ENCODE measurements at places on chromosomes 7 and 10. TPM values are rescaled to one million over a fixed set of nuclear protein-coding genes. Genes with fewer than 3 reads are reported as not detected.
A peak's percentile ranks its signal among the peaks of the same experiment; 100 is the strongest.

Gene PPP1R9A
- 0.50 TPM for polyA plus RNA-seq

DNA sequence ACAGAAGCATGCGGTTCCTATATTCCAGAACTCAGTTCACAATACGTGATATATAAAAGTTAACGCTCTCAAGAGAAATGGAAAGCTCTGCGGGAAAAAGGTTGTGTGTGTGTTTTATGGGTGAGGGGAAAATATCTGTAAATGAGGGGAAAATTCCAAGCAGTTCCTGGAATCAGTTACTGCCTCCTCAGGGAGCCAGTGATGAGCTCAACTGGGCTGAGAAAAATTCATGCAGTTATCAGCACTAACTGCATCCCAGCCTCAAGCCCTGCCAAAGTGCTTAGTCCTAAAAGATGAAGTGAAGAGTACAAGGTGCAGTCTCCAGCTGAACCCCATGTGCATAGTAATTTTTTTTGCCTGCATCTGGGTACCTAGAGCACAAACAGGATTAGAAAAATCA, 191.9 kb downstream of the CDK14 start:
- no peak for DNase-seq

GRCh38 chr7:106460792-106461254, 176.0 kb upstream of the NAMPT start:
- no peak for DNase-seq

- DNase-seq, result peak; percentile 80
Measured at GRCh38 chr7:56092789-56093531, at the start of gene PHKG1. Gene PHKG1 (minus strand): TSS chr7:56092952. CDS start chr7:56088941, 4,011 bp downstream.

GRCh38 chr7:122755696-122756095, 53.0 kb upstream of the RNF148 start:
- DNase-seq, result no peak

Gene SEC61G
- polyA plus RNA-seq, result 221 TPM

Gene TMEM229A
- polyA plus RNA-seq, result not detected

Gene NEURL1
- polyA plus RNA-seq, result 0.06 TPM

DNA sequence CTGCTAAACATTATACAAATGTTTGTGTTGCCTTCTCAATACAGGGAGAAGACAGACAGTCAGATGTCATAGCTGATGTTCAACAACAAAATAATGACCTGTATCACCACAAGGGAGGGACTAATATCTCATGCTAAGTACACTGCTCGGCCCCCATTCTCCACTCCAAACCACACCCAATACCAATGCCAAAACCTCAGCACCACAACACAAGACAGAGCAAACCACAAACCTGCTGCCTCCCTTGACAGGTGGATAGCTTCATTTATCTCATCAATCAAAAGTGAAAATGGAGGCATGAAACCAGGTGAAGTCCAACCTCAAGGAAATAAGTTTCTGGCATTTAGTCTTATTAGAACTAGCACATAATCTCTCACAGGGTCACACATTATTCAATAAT, 109.5 kb downstream of the PARD3 start:
- DNase-seq, result no peak

DNA sequence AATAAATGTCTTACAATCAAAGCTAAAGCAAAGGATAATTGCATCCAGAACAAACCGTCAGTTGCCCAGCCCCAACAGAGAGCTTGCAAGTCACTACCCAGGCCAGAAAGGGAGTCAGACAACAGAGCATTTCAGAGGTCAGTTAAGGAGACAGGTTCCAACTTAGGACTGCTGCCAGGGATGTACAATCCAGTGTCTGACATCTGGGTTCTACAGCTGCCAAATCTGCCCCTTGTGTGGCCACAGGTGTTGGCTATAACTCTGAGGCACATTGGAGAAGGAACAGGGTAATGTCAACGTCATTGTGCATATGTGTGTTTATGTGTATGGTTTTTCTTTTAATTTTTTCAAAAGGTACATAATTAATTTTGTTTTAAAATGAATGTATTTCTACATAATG, 85.2 kb upstream of the GLCCI1 start:
- no peak for DNase-seq

Gene DNAH11
- polyA plus RNA-seq, result 0.22 TPM

GRCh38 chr10:93491602-93492121, 4.8 kb upstream of the CEP55 start:
- no peak for DNase-seq

- no peak for DNase-seq
Measured at GRCh38 chr7:50282813-50283605, 21.5 kb upstream of the IKZF1 start.

- DNase-seq, result no peak
Measured at GRCh38 chr7:100430493-100431285, 1.1 kb downstream of the MEPCE start.

GRCh38 chr10:124681626-124682552, 62.3 kb downstream of the FAM53B start:
- DNase-seq, result no peak

Gene MUC3A
- not detected for polyA plus RNA-seq

GRCh38 chr7:42233171-42233570, 3.8 kb downstream of the GLI3 start:
- DNase-seq, result no peak

DNA sequence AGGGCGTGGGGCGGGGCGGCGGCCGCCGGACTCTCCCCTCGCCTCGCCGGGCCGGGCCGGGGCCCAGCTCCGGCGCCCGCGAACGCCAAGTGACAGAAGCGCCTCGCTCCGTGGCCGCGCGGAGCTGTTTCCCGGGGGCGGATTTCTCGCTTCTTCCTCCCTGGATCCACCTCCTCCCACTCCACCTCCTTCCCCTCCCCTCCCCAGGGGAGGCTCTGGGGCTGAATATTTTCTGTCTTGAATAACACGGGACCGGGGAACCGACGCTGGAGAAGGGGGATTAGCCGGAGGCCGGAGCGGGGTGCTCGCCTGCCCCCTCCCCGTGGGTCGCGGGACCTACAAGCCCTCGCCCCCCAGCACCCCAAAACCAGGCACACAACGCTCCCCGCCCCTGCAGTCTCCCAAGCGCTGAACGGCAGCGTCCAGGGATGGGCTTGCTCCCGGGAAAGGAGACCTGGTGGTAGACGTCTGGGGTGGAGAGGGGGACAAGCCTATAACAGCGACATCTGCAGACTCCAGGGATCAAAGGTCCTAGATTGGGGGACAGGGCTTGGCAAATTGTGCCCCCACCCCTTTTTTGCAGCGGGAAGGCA, at the start of gene ARHGAP21:
TSS of gene ARHGAP21 (minus strand) at position 100 of the 593 bp plus-strand sequence. CDS start 1,988 bp downstream, outside the sequence.
- peak; percentile 73 for DNase-seq

DNA sequence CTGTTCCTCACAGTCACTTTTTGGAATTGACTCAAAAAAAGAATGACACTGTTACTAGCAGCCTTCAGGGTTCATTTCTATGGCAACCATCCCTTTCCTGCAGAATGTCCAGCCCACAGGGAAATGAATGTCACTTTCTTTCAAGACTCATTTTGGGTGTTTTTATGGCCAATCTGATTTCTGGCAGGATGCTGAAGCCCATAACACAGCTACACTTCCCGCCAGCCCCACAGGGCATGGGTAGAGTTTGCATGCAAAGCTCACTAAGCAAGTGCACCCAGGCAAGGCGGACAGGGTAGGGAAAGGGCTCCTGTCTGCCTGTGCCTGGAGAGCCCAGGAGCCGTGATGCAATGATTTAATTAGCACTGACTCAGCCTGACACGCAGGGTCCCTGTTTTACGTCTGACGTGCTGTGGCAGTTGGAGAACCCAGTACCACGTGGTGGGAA, 26.1 kb upstream of the GPAM start:
- no peak for DNase-seq
